ENCODE measurements at places on chromosomes 6 and 20.

GRCh38 chr20:20292472-20292871 is 75.4 kb upstream of the INSM1 start:
- no peak for DNase-seq

GRCh38 chr6:14222956-14223355 is 105.4 kb downstream of the CD83 start:
- DNase-seq, result no peak

DNA sequence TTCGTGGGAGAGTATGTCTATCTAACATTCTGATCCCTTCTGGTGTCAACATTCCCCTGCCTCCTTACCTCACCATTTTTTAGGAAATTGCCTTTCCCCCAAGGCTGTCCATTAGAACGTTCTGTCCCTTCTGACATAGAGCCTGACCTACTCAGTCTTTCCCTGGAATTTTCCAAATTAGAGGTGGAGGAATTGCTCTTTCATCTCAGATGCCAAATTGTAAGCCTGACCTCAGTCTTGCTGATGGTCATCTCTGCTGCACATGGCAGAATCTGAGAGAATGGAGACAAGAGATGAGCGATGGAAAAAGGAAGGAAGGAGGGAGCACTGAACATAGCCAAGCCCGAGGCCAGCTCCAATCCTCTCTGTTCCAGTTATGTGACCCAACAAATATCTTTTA is 5.4 kb upstream of the GCM1 start:
- DNase-seq, result no peak

DNA sequence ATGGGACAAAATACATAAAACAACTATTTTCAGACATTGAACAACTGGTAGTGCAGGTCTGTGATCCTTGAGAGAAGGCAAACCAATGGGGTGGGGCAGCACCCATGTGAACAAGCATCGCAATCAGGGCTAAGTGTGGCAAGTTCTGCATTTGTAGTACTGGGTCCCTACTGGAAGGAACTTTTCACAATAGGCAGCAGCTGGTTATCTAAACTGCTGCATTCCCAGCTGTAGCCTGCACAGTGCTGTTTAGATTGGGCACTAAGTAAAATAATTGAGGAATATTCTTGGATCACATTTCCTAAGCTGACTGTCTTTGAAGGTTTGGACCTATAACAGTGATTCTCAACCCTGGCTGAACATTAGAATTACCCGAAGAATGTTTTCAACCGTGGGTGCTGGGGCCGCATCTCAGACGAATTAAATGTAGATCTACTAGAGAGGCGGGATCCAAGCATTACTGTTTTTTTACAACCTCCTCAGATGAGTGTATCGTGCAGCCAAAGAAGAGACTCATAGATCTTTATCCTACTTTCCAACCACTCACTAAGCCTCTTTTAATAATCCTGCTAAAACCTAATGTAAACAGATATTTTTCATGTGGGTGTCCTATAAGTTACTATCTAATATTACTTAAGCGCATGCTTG is 12.4 kb upstream of the MAP3K4 start:
- no peak for DNase-seq

DNA sequence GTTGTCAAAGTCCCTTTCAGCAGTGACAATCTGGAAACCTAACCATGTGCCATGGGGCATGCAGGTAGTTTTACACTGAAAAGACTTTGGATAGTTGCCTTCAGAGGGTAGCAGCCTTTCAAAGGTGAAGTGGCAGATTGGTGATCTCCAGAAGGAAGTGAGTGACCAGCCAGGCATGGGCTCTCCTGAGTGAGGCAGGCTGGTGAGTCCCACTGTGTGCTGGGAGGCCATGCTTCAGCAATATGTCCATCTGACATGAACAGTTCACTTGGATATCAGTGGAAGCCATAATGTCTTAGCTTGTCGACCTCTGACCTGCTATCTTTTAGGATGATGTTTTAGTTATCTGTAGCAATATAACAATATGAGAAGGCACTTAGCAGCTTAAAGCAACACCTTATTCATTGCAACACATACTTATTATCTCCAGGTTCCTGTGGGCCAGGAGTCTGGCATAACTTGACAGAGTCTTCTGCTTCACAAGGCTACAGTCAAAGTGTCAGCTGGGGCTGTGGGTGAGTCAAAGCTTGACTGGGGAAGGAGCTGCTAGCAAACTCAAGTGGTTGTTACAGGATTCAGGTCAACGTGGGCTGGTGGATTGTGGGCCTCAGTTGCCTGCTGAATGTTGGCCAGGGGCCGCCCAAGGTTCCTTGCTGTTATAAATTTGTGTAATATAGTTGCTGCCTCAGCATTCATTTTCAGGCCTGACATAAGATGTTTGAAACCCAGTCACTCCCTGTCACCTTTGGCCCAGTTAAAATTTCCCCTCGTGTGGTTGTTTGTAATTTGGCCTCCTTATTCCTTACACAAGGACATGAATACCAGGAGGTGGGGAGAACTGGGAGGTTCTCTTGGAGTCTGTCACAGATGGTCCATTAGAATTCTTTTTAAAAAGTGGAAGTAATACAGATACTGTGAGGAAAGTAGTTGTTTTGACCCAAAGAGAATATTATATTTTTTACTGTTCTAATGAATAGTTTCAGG is 100.2 kb downstream of the UST start:
- no peak for DNase-seq

All from activated gamma-delta T cell (primary cell).